ENCODE measurements at places on chromosomes 16 and 17.

DNA sequence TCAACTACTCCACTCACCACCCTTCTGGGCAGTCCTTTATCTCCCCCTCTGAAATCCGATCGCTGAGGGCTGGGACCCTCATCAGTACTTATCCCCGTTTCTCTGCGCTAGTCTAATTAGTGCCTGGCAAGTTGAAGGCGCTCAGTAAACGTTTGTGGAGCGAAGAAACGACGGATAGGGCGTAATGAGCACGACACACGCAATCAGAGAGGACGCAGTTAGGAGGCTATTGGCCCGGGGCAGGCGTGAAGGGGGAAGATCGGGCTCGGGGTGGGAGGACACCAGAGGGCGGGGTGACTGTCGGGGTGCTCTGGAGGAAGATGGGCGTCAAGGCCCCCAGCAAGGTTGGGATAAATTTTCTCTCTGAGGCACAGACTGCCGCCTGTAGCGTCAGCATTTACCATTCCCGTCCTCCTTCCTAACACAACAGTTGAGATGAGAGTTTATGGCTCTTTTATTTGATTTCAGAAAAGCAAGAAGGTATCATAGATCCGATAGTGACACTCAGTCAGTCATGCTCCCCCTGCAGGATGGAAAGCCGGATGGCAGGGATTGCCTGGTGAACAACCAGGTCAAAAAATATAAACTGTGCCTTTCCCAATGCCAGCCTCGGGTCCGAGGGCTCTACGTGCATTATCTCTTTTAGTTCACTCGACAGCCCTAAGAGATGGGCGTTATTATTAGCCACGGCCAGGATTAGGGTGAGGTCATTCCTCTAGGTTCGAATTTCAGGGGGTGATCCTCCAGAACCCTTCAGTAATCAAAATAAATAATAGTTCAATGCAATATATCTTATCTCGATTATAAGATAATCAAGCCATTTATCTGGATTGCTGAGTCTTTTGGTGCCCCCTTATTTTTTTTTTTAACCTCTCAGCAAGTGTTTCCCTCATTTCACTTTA lies 9.5 kb upstream of the ARL4D start:
- DNase-seq = peak; percentile 86

- DNase-seq = peak; percentile 9
Measured at GRCh38 chr16:58236831-58237230, 38.9 kb upstream of the CSNK2A2 start.

GRCh38 chr17:1039511-1040215 lies 42.7 kb downstream of the TIMM22 start:
- DNase-seq = peak; percentile 77

DNA sequence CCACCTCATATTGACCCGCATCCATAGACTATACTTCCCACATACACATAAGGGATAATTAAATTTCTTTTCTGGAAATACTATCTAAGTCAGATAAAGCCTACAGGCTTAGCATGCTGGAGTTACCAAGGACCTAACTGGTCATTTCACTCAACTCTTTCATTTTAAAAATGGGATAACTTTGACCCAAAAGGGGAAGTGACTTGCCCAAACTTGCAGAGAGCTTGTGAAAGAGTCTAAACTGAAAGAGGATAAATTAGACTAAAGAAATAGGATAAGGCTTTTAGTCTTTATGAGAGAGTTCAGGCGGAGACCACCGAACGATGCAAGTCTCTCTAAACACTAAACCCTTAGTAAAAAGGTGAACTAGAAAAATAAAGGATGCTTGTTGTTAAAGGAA lies 3.9 kb upstream of the KRT33A start:
- no peak for DNase-seq

GRCh38 chr17:62782730-62783270 lies 25.3 kb downstream of the MARCHF10 start:
- no peak for DNase-seq

- peak; percentile 25 for DNase-seq
Measured at GRCh38 chr17:28717578-28718332, at the start of gene RAB34. Gene RAB34, minus strand, starts transcription at chr17:28717868. Its CDS starts 602 bp downstream, at chr17:28717266.

- DNase-seq = no peak
Measured at GRCh38 chr16:12124742-12125141, 148.2 kb downstream of the SNX29 start.

DNA sequence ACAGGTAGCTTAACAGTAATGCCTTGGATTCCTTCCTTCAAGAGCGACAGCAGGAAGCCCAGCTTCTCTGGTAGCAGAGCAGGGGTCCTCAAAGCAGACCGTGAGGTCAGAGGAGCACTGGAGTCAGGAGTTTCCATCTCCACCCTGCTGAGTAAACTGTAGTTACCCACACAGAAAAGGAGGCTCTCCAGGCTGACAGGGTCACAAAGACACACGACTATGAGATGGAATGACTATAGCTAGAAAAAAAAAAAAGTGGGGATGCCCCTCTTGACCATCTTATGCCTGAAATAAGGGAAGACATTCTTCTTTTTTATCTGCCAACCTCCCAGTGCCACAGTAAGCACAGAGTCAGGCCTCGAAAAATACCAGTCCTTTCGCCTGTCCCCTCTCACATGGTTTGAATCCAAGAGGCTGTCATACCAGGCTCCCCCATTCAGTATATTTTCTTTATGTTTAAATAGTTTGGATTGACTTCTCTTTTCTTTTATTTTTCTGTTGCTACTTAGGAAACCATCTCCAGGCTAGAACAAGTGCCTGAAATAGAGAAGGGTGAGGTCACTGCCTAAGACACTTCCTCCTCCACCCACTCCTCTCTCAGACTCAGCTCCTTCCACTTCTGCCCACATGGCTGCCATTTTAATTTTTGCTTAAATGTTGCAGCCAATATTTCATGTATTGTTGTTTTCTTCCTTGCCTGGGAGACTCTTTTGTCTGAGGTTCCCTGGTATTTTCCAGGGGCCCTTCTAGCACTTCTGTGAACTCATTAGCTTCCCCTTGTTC lies 707.4 kb downstream of the MAF start:
- DNase-seq = no peak

DNA sequence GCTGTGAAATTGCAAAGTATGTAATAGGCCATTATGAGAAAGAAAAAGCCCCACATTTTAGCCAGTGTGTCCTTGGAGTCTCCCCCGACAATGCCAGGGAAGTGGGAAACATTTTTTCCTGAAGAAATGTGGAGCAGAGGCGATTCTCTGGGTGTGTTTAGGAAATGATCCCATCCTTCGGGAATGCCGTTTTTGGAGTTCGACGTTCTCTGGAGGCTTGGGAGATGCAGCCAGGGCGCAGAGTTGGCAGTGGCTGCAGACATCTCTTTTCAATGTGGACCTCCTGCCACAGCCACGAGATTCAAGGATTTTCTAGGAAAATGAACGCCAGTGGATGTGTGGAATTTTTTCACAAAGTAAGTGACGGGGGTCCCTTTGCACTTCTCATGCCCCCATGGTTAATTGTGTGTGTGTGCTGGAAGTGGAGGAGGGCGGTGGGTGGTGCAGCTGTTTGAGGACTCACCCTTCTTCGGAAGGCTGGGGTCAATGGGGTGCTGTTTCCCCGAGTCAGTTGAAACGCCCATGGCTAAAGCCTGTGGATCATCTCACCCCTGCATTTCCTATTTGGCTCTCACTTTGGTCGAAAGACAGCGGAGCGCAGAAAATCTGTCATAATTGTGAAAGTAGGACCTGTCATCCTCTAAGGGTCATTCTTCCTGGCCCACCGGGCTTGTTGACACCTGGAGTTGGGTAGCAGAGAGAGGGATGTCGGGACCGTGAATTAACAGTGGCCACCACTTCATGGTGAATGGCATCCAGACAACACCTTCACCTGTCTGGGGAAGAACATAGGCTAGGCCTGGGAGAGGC lies 73.2 kb downstream of the CMIP start:
- no peak for DNase-seq

GRCh38 chr16:24737391-24737871 lies 8.0 kb downstream of the TNRC6A start:
- no peak for DNase-seq

DNA sequence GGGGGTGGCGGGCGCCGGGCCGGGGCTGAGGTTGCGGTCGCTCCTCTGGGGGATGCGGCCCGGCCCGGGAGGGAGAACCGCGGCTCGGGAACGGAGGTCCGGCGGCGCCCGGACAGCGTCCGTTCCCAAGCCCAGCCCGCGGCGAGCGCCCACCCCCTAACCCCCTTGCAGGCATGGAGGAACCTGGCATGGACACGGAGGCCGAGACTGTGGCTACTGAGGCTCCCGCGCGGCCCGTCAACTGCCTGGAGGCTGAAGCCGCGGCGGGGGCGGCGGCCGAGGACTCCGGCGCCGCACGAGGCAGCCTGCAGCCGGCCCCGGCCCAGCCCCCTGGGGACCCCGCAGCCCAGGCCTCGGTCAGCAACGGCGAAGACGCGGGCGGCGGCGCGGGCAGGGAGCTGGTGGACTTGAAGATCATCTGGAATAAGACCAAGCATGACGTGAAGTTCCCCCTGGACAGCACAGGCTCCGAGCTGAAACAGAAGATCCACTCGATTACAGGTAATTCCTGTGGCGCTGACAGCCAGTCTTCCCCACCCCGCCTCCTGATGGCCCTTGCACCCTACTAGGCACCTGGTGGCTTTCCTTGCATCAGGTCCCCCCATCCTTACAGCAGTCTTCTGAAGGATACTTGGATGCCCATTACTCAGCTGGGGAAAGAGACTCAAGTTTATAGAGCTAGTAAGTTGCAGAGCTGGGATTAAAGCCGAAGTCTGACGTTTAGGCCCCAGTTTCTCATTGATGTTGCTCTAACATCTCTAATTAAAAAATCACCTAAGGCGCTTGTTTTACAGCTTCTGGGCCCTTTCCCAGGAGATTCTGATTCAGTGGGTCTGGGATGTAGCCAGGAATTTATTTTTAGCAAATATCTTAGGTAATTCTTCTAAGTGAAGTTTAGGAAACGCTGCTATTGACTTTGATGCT lies 514 bp downstream of the UBFD1 start:
- peak; percentile 14 for DNase-seq

GRCh38 chr16:66026211-66026610 lies 340.3 kb upstream of the CDH5 start:
- no peak for DNase-seq

DNA sequence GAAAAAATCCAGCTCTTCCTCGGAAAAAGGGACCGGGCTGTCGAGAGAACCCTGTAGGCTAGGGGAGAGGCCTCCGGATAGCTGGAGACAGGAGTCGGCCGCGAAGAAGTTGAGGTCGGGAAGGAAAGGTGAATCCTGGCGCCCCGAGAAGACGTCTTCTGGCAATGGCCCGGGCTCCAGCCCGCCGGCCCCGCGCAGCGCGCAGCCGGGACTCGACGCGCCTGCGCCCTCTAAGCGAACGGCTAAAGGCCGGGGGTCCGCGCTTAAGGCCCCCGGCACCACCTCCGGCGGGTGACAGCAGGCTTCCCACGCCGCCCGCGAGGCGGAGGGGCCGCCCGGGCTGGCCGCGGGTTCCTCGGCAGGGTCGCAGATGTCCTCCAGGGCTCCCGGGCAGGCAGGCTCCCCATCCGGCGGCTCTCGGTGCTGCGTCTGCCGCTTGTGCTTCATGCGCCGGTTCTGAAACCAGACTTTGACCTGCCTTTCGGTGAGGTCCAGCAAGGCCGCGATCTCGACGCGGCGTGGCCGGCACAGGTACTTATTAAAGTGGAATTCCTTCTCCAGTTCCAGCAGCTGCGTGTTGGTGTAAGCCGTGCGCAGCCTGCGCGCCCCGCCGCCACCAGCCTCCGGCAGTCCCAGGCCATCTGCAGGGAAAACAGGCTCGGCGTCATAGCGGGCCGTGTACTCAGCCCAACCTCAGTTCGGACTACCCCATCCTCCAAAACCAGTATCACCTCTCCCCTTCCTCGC lies 1.6 kb downstream of the HOXB2 start:
- DNase-seq = no peak

- no peak for DNase-seq
Measured at GRCh38 chr16:11409398-11409797, 64.1 kb downstream of the RMI2 start.

- DNase-seq = no peak
Measured at GRCh38 chr17:54781389-54781788, 119.3 kb upstream of the TOM1L1 start.
